ENCODE measurements at places on chromosomes 1 and 21.

DNA sequence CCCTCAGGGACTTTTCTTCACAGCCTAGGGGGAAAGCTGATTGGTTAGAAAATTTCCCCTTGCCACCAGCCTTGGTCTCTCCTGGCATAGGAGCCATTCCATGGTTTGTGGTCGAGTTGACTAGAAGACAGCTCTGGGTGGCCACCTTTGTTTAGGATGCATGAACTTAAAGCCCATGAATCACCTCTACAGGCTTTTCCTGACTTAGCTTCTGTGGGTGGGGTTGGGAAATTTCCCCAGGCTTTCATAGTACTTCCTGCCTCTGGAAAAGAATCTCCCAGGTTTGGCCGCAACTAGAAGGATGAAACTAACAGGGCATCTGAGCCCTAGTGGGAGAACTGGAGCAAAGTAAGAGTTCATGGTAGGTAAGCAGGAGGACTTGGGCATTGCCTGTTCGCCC, 72.6 kb downstream of the SNRPE start:
- no peak for DNase-seq

DNA sequence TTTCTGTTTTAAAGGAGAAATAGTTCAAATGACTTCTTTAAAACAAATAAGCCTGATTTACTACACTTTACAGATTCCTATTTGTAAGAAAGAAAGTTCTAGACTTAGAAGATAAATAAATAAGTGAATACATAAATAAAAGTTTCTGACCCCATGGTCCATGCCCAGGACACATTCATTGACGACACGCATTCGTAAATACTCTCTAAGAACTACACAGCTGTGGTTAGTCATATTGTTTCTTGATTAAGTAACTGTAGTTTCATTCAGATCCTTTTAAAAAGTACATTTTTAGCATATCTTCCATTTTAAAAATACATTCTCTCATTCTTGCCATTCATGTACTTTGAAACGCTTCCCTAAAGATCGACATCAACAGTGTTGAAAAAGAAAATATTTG, 497.4 kb downstream of the SETD4 start:
- DNase-seq, result no peak

DNA sequence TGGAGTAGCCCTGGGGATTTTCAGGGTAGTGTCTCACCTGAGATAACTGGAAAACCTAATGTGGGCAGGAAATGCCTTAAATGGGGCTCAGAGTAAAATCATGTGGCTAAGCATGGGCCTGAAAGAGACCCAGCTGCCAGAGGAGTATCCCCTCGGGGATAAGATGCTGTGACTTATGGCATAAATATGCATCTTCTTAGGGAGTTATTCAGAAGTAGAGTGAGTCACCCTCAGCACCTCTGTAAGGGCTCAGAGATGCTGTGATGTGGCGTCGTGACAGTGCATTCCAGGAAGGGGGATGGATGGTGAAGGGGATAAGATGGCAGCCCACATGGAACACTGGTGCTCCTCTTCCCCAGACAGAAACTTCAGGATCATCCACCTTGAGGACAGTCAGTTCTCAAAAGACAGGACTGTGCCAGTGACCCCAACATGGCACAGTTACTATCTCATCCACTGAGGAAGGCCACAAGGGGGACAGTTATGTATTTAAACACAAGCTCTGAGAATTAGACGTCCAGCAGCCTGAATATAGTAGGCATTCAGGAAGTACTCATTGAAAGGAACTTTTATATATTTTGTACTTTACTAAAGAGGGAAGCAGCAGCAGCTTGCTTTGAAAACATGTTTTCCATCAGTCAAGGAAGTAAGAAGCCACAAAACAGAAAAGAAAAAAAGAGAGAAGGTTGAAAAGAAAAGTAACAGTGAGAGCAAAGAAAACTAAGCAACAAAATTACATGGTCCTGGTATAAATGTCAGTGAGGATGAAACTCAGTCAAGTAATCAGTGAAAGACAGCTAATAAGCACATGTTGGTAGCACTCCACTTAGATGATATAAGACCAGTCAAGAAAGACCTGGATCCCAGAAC, 8.3 kb downstream of the IL24 start:
- no peak for DNase-seq

DNA sequence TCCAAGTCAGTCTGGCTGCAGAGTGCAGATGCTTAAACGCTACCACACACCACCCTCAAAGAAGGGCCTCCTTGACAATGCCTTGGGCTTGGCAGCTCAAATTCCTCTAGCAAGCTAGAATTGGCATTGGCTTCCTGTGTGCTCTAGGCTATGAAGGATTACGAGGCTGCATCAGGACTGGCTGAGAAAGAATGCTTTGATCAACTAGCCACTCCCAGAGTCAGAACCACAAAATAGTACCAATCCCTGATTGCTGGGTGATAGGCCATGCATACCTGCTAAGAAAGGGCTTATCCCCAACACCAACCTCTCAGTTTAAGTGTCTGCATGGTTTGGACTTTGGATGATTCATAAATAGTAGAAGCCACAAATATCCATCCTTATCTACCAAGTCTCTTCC, 504.9 kb downstream of the OMA1 start:
- no peak for DNase-seq

- DNase-seq, result no peak
Observed at GRCh38 chr1:76038287-76039004, 36.1 kb upstream of the ST6GALNAC3 start.

DNA sequence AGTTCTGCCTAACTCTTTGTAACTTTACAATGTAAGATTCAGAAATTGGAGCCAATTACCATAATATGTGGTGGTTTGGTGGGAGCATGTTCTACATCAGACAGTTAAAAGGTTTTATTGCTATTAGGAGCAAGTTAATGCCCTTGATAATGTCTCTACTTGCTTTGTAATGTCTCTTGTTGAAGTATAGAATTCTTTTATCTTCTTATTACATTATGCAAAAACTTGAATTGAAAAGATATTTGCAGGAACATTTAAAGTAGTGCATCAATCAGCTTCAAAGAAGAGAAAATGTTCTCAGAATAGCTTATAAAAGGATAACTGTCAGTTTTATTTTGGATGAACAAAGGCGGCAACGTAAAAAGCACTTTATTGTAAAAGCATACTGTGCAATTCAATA, 77.8 kb downstream of the RWDD3 start:
- DNase-seq, result no peak

DNA sequence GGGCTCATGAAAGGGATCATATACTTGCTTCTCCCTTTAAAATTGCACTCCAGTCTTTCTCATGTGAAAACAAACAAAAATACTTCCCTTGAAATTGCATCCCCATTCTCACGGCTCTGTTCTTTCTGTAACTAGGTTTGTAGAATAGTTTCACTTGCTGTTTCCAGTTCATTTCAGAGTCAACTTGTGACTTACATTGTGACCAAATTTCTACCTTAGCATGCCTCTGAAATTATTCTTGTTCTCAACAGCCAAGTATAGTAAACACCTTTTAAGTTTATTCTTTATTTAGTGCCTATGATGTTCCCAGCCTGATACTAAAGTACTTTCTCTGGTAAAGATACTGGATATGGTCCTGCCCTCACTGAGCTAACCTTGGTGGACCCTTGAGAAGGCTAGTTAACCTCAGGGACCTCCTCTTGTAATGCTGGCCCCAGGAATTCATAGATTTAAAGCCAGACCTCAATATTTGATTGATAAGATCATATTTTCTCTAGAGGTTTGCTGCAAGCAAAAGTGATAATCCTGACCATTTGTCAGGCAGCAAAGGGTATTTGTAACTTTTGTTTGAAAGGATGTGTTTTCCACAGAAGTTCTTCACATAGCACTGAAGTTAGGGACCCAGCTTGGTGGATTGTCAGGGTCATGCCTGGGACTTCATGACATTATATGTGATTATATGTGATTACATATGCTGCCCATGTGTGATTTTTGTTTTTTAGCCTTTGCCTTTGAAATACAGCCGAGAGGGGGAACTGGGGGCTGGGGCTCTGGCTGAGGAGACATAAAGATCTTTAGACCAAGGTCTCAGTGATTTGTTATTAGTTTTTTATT, 29.6 kb downstream of the VANGL2 start:
- no peak for DNase-seq

DNA sequence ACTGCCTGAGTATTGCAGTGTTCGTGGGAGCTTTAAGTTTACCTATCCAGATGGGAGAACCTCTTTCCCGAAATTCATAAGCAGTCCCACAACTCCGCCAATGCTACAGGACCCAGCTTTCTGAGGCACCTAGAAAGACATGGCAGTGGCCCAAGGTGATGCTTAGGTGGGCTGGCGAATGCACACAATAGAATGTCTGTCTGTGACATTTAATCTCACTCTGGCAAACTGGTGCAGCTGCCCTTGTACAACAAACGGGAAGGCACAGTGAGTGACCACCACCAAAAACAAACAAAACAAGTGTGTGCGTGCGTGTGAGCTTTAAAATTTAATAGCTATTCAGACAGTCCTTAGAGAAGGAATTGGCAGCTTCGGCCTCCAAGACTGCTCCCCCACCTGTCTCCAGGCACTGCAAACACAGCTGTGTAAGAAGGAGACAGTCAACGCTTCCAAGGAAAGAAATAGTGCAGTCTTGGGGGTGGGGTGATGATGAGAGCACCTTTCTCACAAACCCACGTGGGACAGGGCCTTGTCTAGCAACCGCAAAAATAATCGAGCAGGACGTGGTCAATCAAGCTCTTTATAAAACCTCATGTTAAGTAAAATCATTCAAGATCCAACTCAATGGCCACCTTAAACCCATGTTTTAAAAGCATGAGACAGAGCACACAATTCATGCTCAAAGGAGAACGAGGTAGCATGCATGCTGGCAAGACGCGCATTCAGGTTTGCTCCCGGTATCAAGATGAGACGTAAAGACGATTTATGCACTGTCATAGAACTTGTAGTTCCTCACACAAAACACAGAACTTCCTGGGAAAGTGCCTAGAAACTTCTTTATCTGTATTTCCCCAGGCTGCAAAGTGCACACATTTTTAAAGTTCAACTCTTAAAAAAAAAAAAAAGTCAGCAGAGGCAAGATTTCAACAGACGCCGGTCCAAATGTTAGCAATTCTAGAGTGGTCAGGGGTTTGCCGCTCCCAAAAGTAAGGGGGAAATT, 84.1 kb downstream of the TM2D1 start:
- DNase-seq, result no peak

- no peak for DNase-seq
Observed at GRCh38 chr1:16920951-16921350, 780 bp upstream of the CROCC start.

DNA sequence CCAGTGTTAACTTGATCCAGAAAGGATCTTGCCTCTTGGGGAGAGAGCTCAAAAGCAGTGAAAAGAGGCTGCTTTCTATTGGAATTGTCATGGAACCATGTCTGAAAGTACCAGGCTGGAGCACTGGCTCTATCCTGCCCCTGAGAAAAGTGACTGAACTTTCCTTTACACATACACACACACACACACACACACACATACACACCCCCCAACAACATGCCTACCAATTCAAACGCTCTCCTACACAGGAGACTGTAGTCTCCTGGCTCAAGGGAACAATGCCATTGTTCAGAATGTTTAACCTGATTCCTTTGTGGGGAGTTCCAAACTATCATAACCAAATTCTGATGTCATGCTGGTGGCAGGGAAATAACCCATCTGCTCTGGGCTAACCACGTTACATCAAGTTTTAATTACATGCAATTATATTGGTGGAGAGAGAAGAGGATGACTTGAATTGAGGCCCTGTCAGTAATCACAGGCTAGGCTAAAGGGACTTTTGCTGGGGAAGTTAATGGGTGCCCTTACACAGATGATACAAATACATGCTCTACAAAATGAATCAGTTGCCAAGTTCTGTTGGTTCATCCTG, 52.3 kb upstream of the DUSP10 start:
- DNase-seq, result no peak

DNA sequence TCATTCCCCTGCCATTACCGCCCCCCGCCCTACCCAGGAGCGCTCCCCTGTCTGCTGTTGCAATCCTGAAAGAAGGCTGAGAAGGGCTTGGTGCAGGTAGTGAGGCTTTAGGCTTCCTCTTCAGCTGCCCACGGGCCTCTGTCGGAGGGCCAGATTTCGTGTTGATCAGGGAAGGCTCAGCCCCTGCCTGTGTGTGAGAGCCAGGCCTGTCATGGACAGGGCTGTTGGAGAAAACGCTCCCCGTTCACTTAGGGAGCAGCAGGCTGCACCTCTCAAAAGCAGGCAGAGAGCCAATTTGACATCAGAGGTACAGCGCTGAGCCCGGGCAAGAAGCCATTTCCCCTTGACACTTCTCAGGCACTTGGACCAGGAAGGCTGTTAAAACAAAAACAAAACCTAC, 19.0 kb downstream of the TEX35 start:
- no peak for DNase-seq

GRCh38 chr1:193514397-193514796, 328.0 kb upstream of the B3GALT2 start:
- DNase-seq, result no peak

- peak; percentile 77 for DNase-seq
Observed at GRCh38 chr1:9473032-9473807, 66.0 kb upstream of the SLC25A33 start.

DNA sequence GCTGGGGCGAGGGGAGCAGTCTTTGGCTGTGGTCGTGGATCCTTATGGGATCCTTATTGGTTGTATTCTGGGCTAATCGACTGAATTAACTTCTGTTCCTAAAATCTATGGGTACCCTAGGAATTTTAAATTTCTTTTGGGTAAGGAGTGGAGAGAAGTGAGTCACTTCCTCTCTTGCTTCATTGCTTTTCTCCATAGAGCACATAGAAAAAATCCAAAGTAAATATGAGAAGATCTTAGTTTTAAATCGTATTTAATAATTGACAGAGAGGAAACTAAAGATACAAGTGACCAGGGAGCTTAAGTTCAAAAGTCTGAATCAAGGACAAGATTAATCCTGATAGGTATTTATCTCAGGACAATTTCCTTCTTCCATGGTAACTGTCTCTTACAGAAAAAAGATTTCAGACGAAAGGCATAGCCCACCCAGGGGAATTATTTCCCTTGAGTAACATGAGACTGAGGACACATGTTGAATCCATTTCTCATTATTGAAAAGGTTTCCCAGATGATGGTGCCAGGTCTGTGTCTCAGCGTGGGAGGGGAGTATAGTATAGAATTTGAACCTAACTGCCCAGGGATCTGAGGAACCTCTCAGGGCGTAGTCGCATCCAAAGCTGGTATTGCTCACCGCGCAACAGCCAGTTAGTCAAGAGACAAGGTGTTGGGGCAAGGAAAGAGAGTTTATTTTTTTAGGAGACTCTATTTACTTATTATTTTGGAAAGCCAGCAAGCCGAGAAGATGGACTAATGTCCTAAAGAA, 28.7 kb upstream of the FASLG start:
- no peak for DNase-seq

DNA sequence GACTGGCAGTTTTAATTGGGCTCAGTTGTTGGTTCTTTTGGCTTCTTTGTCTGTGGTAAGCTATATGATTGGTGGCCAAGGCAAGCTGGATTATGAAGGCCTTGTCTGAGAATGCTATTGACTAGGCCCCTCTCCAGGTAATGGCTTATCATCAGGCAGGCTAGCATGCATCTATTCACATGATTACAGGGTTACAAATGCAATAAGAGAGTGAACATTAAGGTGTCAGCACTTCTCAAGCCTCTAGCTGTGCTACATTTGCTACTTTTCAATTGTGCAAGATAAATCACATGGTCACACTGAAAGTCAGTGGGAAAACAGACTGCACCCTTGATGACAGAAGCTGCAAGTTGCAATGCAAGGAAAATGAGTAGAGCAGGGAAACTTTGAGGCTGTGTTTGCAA, 550.9 kb upstream of the TMPRSS15 start:
- no peak for DNase-seq

GRCh38 chr1:203573730-203574129, 52.9 kb upstream of the ATP2B4 start:
- DNase-seq, result no peak

GRCh38 chr21:42669041-42669440, 15.6 kb downstream of the PDE9A start:
- no peak for DNase-seq

GRCh38 chr1:34867415-34867814, 7.9 kb upstream of the SMIM12 start:
- no peak for DNase-seq

- DNase-seq, result no peak
Observed at GRCh38 chr1:232263452-232263851, 366.5 kb downstream of the SIPA1L2 start.

Measured in AG09319 (cell line).